ENCODE measurements at places on chromosomes 7 and 10.

GRCh38 chr7:44073664-44074348, 8.4 kb upstream of the PGAM2 start:
- DNase-seq = peak; percentile 93

DNA sequence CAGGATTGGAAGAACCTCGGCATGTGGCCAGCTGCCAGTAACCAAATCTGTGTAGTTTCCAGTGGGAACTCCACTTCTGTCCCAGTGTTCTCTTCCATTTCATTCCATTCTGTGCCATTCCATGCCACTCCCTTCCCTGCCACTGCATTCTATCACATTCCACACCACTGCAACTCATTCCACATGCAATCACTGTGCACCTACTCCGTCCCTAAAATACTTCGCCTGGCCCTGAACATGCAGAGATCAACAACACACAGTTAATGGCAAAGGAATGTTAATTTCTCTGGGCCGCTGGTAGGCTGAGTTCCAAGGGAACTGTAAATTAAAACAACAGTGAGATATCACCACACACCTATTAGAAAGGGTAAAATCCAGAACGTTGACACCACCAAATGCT, 64.8 kb downstream of the AKR1B1 start:
- no peak for DNase-seq

GRCh38 chr7:69526570-69526969, 71.7 kb upstream of the AUTS2 start:
- DNase-seq = no peak

DNA sequence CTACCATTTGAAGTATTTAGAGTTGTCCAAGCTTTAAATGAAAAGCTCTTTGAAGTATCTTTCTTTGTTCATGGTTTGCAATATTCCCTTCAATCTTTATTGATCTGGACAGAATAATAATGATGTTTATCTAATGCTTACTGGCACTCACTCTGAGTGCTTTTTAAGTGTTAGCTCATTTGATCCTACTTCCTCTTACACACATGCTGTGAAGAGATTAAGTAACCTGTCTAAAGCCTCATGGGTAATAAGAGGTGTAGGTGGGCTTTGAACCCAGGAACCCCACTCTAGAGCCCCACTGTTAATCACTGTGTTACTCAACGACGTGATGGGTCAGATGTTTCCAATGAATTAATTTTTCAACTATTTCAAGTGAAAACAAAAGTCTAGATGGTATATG, 31.1 kb upstream of the ADD3 start:
- no peak for DNase-seq

GRCh38 chr7:77415823-77416620, at the start of gene GSAP:
TSS of gene GSAP (minus strand) at chr7:77416349. CDS start at chr7:77416321, 28 bp downstream.
- DNase-seq = peak; percentile 74

GRCh38 chr7:30970074-30970473, 6.3 kb downstream of the GHRHR start:
- DNase-seq = no peak

- DNase-seq = peak; percentile 69
Observed at GRCh38 chr10:119348516-119349240, 141.3 kb downstream of the GRK5 start.

DNA sequence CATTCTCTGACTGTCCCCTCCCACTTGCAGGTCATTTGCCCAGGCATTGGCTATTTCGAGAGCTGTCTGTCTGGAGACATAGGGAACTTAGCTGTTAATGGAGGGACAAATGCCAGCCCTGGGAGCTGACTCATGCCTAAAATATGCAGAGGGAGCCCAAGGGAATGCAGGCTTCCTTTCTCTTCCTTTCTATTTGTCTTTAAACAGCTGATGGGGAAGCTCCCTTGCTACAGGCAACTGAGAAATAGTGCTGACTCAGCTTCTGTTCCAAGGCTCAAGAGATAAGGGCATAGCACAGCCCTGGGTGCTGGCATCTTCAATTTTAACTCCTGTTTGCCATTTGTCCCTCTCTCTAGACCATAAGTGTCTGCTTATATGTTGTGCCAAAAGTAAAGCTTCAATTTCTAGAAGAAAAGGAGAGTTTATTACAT, 82.7 kb upstream of the C1GALT1 start:
- peak; percentile 84 for DNase-seq

GRCh38 chr7:96076350-96076707, 245.6 kb downstream of the SLC25A13 start:
- DNase-seq = no peak

- no peak for DNase-seq
Observed at GRCh38 chr10:93766918-93767317, 9.2 kb downstream of the LGI1 start.

DNA sequence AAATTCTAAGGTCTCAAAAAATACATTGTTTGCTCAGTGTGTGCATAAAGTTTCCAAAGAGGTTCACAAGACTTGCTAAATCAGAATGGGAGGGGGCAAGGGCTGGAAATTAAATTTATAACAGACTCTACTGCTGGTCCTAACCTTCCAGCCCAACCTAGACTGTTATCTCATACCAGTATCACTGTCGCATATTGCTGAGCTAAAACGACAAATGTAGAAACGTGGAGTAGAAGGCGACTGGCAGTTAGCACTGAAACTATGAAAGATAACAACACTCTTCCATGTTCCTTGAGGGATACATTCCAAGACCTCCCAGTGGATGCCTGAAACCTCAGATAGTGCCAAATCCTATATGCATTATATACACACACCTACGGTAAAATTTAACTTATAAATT, 514.3 kb downstream of the KCNMA1 start:
- no peak for DNase-seq

DNA sequence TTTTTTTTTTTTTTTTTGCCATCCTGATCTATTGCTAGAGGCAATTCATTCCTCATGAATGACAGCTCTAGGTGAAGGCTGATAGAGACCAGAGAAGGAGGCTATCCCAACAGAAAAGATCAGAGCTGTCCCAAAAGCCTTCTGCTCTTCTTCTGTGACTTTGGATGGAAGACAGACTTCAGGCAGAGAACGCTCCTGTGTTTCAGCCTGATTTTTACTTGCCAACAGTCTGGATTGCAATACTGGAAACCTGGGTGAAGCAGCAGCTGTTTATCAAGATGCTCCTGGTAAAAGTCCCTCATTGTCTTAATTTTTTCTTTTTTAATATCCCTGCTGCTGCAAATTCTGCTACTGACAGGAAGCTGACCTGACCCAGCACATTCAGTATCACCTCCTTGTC, 219.5 kb downstream of the CCDC3 start:
- DNase-seq = no peak

GRCh38 chr7:131371411-131371810, 43.7 kb downstream of the MKLN1 start:
- DNase-seq = no peak

GRCh38 chr10:111295788-111296187, 219.0 kb downstream of the ADRA2A start:
- no peak for DNase-seq

DNA sequence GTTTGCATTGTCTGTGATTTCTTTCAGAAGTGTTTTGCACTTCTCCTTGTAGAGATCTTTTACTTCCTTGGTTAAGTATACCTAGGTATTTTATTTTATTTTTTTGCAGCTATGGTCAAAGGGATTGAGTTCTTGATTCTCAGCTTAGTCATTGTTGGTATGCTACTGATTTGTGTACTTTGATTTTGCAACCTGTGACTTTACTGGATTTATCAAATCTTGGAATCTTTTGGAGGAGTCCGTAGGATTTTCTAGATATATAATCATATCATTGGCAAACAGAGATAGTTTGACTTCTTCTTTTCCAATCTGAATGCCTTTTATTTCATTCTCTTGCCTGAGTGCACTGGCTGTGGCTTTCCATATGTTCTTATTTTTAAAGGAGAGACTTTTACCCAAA, 41.9 kb downstream of the CCSER2 start:
- no peak for DNase-seq

- DNase-seq = no peak
Observed at GRCh38 chr10:62577666-62578291, 203.6 kb downstream of the ZNF365 start.

GRCh38 chr7:93923296-93923695, 1.8 kb downstream of the GNG11 start:
- no peak for DNase-seq

DNA sequence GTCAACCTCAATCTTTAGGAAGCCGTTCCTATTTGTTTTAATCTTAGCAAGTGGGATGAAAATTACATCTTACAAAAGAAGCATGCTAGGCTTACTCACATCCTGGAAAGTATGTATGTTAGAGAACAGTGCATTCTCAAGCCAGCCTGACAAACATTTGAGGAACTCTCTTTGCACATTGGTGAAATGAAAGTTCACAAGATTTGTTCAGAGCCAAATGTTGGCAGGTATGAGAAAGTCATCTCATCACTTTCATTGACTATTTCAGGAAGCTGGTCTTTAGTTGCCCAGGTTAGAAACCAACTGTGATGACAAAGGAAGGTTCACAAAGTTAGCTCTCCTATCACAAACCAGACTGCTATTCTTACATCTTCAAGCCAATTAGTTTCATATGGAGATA, 57.1 kb downstream of the ABCB1 start:
- DNase-seq = no peak

DNA sequence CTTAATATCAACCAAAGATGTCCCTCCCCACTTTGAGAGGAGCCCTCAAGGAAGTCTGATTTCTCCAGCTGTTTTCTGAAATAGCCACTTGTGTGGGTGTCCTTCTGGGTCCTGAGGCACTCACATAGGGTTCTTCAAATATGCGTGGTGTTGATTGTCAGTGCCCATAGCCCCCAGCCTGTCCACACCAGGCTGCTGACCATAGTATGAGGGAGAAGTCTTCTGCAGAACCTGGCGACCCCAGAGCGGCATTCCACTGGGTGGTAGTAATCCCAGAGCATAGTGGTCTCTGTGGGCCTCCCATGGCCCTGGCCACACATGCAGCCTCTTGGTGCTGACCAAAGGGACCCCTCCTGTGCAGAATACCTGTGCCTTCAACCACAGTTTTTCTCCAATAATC, 82.7 kb upstream of the MACROH2A2 start:
- no peak for DNase-seq

GRCh38 chr10:953836-954235, 22.3 kb upstream of the LARP4B start:
- no peak for DNase-seq

DNA sequence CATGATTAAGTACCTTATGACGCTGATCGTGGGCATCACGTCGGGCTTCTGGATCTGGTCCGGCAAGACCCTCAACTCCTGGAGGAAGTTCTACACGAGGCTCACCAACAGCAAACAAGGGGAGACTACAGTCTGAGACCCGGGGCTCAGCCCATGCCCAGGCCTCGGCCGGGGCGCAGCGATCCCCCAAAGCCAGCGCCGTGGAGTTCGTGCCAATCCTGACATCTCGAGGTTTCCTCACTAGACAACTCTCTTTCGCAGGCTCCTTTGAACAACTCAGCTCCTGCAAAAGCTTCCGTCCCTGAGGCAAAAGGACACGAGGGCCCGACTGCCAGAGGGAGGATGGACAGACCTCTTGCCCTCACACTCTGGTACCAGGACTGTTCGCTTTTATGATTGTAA, 2.5 kb downstream of the FZD1 start:
- no peak for DNase-seq

DNA sequence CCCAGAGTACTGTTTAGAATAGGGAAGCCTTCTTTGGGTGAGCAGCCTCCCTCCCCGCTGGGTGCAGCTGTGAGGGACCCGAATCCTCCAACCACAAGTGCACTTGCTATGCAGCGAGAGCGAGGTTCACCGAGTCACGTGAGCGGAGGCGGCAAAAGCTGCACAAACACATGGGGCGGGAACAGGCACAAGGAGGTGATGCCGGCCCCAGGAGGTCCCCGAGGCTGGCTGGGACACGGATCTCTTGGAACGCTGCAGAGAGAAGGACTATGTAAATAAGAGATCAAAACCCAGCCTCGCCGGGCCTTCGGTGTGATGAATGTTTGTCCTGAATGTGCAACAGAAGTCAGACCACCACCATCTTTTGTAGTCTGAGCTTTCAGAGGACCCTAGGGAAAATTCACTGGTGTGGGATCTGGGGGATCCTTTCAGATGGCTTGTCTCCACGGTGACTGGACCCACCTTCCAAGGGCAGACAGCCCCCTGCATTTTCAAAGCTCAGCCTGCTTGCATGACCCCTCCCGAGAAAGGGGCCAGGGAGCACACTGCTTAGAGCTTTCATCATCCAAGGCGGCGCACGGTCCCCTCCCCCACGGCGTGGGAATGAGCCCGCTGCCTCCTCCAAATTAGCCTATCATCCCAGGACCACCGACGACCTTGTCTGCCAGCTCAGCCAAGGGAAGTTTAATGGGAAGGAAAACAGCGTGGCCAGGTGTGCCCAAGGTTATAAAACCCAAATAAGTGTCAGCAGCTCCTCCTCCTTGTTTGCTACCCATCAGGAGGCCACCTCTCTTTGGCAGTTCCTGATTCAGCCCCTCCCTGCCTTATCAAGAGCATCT, 327.7 kb downstream of the CXCL12 start:
- DNase-seq = no peak

GRCh38 chr10:49180444-49180860, 7.7 kb downstream of the TMEM273 start:
- no peak for DNase-seq

- no peak for DNase-seq
Observed at GRCh38 chr10:104648421-104648820, 7.3 kb downstream of the SORCS3 start.

DNA sequence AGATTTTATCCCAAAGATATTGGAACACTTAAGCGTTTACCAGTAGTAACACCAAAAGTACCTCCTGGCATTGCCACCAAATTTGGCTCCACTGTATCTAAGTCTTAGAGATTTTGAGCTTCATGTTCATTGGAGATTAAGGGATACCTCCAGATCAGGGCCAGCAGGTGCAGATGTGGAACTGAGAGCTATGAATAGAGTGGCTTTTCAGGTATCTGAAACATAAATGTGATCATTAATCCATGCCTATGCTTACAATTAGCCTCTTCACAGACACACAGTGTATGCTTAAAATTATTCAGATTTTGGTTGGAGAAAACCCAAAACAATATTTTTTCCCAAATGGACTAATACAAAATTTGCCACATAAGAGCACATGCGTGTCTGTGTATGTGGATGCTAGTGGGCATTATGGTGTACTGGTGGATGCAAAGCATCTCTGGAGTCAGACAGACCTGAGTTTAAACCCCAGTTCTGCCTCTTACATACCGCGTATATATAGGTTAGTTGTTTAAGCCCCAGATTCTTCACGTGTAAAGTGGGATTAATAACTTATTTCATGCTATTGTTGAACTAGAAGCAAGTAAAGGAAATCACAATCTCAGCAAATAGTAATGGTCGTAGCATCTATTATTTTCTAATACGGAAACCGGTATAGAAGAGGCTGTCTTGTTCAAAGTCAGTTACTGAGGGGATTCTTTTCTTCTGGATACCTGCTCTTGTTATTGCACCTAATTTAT, 6.8 kb upstream of the LRRC4 start:
- no peak for DNase-seq

- DNase-seq = no peak
Observed at GRCh38 chr10:100835810-100836209, 77.0 kb upstream of the SLF2 start.

- no peak for DNase-seq
Observed at GRCh38 chr7:142796001-142796500, 25.3 kb downstream of the PRSS2 start.

- DNase-seq = peak; percentile 77
Observed at GRCh38 chr7:216360-217300, 24.3 kb downstream of the FAM20C start.

Measured in aorta (tissue), 5 donors.